ENCODE measurements at places on chromosomes 5 and 9. TPM values are rescaled to one million over a fixed set of nuclear protein-coding genes. Genes with fewer than 3 reads are reported as not detected.

Gene TGFBR1
- total RNA-seq: 36.6 TPM

Gene IER5L
- 3.0 TPM for total RNA-seq

Gene ZNF462
- 0.18 TPM for total RNA-seq

Gene SOHLH1
- total RNA-seq: not detected

Gene SPOCK1
- total RNA-seq: not detected

DNA sequence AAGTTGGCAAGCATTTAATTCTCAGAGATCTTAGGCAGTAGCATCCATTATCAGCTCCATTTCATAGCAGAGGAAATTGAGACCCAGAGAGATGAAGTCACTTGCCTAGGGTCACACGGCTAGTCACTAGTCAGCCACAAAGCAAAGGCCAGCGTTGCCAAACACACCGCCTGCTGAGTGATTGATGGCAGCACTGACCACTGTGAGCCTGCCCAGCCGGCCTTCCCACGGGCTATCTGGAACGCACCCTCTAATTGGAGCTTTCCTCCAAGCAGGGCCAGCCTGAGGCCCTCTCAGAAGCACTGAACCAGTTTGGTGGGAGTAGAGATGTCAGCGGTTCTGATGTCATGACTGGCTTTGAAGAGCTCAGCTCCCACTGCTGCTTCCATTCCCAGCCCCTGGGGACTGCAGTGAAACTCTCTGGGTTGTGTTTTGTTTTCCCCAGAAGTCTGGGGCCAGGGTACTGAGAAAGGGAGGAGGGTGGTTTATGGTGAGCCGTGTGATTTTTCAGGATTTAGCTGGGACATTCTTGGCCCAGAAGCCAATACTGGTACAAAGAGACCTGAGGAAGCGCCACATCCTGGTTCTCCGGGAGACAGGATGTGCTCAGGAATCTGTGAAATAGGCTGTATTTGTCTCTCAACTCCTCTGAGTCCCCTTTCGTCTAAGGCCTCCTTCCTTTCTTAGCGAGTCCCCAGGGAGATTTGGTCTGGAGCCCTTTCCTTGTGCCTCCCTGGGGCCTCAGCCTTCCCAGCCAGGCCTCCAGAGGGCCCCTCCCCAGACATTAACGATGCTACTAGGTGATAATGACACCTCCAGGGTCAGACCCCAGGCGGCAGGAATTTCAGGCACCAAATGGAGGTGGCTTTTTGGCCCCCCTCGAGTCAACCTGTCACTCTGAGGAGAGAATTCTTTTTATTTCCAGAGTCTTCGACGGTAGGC is 44.5 kb downstream of the SPRY4 start:
- no peak overlapping the region for H3K27ac ChIP-seq
- H3K4me3 ChIP-seq: no peak overlapping the region
- H3K27me3 ChIP-seq: no peaks in the 10 kb centered on the region
- H3K36me3 ChIP-seq: no peaks in the 10 kb centered on the region

DNA sequence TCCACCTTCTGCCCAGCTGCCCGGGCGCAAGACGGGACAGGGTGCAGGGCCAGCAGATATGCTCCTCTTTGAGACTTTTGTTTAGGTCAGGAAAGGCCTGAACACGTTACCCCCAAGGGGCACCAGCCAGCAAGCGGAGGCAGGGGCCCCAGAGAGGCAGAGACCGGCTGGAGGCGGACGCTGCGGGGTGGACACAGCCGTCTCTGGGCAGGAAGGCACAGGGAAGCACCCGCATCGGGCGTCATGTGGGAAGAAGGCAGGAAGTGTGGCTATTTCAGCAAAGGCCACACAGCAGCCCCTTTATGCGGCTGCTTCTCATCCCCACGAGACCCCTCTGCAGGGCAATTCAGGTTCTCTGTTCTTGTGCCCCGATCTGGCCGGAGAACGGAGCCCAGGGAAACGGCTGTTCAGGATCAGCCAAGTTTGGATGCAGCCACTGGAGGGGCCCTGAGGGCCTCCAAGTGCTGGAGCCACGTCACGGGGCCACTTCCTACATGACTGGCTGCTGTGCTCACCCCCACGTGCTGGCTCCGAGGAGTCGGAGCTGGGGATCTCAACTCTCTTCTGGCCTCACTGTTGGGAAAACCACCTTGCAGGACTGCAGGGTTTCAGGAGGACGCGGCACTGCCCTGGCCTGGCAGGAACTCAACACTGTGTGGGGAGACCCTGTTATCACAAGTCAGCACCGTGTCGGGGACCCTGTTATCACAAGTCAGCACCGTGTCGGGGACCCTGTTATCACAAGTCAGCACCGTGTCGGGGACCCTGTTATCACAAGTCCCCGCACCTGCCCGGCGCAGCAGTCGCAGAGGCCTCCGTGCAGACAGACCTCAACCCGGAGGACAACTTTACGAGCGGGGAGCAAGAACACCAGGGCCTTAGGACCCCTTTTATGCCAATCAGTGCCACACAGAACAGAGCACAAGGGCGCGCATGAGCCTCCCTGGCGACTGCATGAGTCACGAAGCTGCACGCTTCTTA is 44.4 kb downstream of the SLC12A7 start:
- H3K4me1 ChIP-seq: no peaks in the 10 kb centered on the region
- peak overlapping the region; percentile 16 for H3K27ac ChIP-seq
- no peaks in the 10 kb centered on the region for H3K27me3 ChIP-seq
- H3K4me3 ChIP-seq: no peak overlapping the region
- DNase-seq: no peak

- no peak overlapping the region for H3K27ac ChIP-seq
- H3K36me3 ChIP-seq: no peaks in the 10 kb centered on the region
- no peak overlapping the region for H3K4me3 ChIP-seq
- H3K27me3 ChIP-seq: no peaks in the 10 kb centered on the region
Measured at GRCh38 chr9:134385915-134386314, 59.7 kb downstream of the RXRA start.

DNA sequence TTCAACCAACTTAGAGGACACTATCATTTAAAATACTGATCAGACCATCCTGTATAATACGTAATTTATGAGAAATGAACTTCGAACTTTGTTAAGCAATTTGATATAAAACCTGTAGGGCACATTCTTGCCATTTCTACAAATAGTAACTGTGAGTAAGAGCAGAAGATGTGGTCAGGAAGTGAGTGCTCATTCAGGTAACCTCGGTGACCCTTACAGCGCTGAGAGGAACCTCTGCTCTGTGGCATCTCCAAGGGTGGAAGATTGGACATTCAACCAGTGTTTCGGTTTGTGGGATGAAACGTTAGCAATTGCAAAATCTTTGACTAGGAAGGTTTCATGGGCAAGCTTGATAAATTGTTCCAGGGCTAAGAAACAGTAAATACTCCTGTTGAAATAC is 194.8 kb upstream of the IRX2 start:
- H3K4me1 ChIP-seq: no peaks in the 10 kb centered on the region
- no peaks in the 10 kb centered on the region for H3K27me3 ChIP-seq
- DNase-seq: no peak
- H3K36me3 ChIP-seq: no peaks in the 10 kb centered on the region
- H3K27ac ChIP-seq: no peak overlapping the region
- no peak overlapping the region for H3K4me3 ChIP-seq

GRCh38 chr9:124894741-124895170 is 32.8 kb downstream of the ARPC5L start:
- H3K27me3 ChIP-seq: no peaks in the 10 kb centered on the region
- peaks cover 32% of the 10 kb centered on the region for H3K36me3 ChIP-seq
- H3K4me1 ChIP-seq: no peaks in the 10 kb centered on the region

DNA sequence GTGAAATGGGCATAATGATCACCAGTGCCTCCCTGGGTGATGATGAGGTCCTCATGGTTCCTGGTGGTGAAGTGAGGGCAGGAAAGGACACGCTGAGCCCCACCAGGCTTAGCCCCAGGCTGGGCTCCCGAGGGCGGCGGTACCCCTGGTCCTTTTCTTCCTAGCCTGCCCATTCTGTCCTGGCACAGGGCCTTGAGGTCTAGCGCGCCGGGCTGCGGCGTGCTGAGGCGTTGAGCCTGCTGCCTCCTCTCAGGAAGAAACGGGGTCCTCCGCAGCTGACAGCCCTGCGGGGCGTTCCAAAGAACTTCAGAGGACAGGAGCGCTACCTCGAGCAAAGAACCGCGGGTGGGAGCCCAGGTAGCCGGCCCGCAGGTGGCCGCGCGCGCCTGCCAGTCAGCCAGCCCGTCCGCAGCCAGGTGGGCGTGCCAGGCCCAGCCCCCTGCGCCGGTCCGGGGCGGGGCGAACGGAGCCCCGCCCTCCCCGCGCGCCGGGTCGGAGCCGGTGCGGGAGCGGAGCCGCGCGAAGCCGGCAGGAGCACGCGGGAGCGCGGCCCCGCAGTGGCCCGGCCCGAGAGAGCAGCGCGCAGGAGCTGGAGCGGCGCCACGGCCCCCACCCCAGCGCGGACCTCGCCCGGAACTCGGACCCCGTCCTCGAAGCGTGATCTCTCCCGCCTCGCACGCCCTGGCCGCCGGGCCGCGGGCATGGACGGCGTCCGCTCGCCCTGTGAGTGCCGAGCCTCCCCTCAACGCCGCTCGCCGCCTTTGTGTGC is at the start of gene WNK2:
Gene WNK2 (plus strand): TSS at position 477 of the 769 bp plus-strand sequence. CDS start 791 bp downstream, outside the sequence.
- DNase-seq: peak; percentile 24
- peak within 1 kb of the TSS; percentile 42 for H3K4me3 ChIP-seq
- H3K36me3 ChIP-seq: no peaks in the 10 kb centered on the region
- H3K27ac ChIP-seq: no peak within 1 kb of the TSS
- H3K27me3 ChIP-seq: peaks cover 29% of the 10 kb centered on the region

DNA sequence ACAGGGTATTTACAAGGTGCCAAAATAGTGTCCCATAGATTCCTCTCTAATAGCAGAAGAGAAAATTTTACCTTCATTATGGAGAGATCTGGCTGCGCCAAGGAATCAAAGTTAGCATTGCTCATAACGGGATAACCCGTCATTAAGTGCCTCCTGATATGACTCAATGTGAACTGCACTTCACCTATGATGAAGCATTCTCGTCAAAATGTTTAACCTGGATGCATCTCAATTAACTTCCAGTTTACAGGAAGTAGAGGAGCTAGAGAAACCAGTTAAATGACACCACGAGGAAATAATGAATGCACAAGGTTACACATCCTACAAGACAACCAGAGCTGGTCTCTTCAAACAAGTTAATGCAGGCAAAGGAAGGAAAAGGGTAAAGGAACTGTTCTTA is 17.2 kb downstream of the FBXW11 start:
- no peaks in the 10 kb centered on the region for H3K27me3 ChIP-seq
- no peak overlapping the region for H3K4me3 ChIP-seq
- peaks cover 28% of the 10 kb centered on the region for H3K4me1 ChIP-seq
- no peak for DNase-seq

DNA sequence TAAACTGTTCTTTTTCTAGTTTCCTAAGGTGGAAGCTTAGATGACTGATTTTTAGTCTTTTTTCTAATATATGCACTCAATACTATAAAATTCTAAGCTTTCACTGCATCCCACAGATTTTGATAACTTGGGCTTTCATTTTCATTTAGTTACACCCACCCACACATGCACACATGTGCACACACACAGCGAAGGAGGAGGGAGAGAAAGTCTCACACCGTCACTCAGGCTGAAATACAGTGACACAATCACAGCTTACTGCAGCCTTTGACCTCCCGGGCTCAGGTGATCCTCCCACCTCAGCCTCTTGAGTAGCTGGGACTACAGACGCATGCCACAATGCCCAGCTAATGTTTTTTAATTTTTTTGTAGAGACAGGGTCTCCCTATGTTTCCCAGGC is 96.5 kb downstream of the SMIM23 start:
- H3K4me1 ChIP-seq: no peaks in the 10 kb centered on the region
- H3K4me3 ChIP-seq: no peak overlapping the region
- no peaks in the 10 kb centered on the region for H3K27me3 ChIP-seq

DNA sequence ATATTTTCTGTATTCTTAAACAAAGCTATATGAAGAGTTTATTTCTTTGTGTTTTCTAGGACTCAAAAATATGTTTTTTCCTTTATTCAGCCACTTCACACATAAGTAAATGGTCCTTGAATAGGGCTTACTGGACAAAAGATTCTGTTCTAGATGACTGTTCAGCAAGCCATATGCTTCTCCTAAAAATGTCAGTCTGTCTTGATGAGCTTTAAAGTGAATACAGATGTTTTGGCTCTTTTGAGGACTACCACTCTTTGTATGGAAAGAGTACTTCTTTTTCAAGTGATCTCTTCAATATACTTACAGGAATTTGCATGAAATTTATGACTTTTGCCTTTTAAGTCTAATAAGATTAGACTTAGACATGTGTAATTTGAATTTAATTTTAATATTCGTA is 8.4 kb downstream of the NDUFS4 start:
- no peak overlapping the region for H3K27ac ChIP-seq
- H3K27me3 ChIP-seq: no peaks in the 10 kb centered on the region
- H3K36me3 ChIP-seq: no peaks in the 10 kb centered on the region
- DNase-seq: no peak

- no peaks in the 10 kb centered on the region for H3K4me1 ChIP-seq
- peaks cover 4% of the 10 kb centered on the region for H3K27me3 ChIP-seq
- H3K36me3 ChIP-seq: no peaks in the 10 kb centered on the region
- H3K4me3 ChIP-seq: no peak overlapping the region
Measured at GRCh38 chr9:133647765-133648469, 11.8 kb downstream of the DBH start.

DNA sequence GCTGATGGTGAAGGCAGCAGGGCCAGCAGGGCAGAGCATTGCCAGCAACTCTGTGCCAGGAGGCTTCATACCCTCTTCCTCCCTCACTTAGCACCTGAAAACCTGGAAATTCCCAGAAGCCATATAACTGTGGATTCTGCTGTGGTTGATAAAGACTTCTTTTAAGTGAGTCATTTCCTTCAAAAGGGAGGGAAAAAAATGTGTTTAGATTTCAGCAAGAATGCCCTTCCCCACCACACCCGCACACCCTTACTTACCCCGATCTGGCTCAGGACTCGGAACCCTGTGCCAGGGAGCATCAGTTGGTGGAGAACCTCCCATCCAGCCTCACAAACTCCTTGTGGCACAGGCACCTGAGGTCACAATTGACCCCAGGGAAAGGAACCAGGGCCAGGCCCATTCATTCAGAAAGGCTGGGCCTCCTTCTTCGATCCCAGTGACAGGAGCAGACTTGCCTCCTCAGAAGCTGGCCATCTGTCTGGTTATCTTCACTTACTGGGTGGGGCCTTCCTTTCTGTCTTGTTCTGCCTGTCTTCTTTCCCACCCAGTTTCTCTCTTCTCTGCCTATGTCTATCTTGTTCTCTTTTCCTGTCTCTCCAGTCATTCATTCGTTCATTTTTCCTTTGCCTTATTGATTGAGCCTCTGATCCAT is 62.6 kb downstream of the PLAC8L1 start:
- DNase-seq: no peak
- H3K27ac ChIP-seq: no peak overlapping the region
- no peaks in the 10 kb centered on the region for H3K36me3 ChIP-seq
- H3K27me3 ChIP-seq: no peaks in the 10 kb centered on the region

DNA sequence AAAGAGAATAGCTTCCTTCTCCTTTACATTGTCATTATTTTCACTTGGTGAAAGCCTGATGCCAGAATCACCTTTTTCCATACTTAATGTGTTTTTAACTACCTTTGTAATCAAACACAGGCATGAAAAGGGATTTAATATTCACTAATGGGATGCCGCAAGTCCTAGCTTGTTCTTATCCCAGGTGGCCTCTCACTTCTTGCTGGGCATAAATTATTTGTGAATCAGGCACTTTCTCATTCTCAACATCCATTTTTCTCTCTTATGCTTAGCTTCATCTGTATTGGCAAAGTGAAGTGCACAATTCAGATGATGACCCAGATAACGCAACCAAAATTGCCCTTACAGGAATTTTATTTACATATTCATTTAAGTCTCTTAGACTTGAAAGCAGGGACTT is 10.9 kb downstream of the ACTL7B start:
- H3K4me1 ChIP-seq: no peaks in the 10 kb centered on the region
- no peak overlapping the region for H3K4me3 ChIP-seq
- no peaks in the 10 kb centered on the region for H3K36me3 ChIP-seq

- no peak for DNase-seq
- no peaks in the 10 kb centered on the region for H3K27me3 ChIP-seq
- H3K27ac ChIP-seq: no peak overlapping the region
- H3K4me3 ChIP-seq: no peak overlapping the region
- H3K36me3 ChIP-seq: no peaks in the 10 kb centered on the region
Measured at GRCh38 chr5:43973318-43973717, 370.3 kb downstream of the NNT start.

- DNase-seq: peak; percentile 34
- peaks cover 19% of the 10 kb centered on the region for H3K36me3 ChIP-seq
- H3K27me3 ChIP-seq: no peaks in the 10 kb centered on the region
Measured at GRCh38 chr9:21001581-21001980, 29.9 kb downstream of the HACD4 start.

Measured in CD8-positive, alpha-beta memory T cell (primary cell).